ENCODE measurements at places on chromosomes 6 and 20.

DNA sequence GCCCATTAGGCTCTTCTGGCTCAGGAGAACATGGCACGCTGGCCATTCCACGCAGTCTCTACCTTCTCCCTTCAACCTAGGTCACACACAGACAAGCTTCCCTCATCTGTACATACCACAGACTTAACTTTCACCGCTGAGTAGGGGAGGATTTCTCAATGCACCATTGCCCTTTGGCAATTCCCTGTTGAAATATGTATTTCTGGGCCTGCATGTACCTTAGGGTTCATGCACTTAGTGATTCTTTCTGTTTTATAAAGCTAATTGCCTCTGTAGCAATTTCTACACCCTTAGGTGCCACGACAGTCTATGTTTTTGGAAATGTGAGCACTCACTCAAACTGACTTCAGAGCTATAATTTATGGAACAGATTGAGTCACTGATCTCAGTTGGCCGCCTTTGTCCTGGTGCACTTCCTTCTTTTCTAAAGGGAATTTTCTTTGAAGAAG is 253.8 kb upstream of the PRDM1 start:
- DNase-seq, result no peak

DNA sequence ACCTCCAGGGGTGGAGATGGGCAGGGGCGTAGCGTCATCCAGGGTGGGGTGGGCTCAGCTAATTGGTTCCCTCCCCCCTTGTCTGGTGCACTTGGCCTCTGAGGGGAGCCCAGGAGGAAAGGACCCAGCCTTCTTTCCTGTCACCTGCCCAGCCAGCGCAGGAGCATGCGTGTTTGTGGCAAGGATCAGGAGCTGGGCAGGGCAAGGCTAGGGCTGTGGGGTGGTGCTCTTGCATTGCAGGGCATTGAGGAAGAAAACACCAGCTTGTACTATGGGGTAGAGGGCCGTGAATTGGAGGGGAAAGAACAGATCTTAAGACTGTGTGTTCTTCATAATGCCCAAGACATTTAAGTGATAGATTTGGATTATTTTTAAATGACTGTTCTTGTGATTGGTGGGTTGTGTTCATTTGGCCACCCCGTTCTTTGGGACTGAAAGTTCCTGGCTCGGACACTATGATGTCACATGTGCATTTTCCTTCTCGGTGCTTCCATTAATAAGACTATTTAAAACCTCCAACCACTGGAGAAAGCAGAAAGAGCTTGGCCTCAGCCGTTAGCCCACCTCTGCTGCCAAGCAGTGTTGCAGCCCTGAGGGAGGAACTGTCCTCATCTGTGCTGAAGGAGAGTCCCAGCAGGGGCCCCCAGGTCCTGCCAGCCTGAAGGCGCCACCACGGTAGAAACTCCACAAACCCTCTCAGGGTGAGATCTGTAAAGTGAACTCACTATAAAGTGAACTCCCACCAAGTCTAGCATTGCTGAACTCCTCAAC is 136.2 kb upstream of the INSM1 start:
- no peak for DNase-seq

DNA sequence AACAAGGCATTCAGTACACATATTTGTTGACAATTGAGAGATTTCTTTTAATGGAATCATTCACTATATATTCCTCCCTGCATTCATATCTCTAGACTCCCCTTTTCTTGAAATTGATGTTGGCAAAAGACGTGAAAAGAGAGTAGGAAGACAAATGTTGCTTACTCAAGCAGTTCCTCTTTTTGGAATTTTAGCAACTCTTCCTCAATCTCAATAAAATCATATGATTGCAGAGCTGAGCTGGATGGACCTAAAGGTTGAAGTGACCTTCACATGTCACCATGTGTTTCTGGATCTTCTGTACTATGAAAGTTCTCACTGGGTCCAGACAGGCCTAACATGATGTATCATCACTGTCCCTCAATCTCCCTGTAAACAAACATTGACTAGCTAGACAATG is 18.6 kb downstream of the ADGRF1 start:
- no peak for DNase-seq

DNA sequence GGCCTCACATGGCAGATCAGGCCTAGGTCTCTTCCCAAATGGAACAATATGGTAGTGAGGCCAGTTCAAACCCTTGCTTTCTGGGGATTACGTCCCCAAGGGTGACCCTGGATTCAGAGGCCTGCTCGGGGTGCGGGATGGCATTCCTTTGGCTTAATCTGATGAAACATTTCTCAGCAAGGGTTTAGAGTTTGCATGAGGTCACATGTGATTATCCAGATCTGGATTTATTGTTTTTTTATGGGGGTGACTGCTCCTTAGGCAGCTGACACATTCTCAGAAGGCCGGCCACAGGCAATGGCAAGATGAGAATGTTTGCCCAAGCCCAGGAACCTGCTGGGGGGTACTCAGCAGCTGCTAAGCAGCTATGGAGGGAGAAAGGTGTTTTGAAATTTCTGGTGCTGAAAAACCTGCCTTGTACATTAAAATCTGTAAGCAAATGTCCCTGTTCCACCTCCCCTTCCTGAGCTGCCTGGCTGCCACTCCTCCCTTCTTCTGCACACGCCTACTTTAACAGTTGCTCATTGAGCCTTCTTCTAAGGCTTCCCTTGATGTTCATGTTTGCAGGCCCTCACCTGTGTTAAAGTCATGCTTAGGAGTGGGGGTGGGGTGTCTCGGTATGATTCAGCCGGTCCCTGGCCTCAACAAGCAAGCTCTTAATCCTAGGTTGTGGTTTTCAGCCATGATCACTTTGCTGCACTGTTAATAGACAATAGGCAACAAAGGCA is 37.9 kb upstream of the FUCA2 start:
- DNase-seq, result no peak

GRCh38 chr20:12914804-12915203 is 94.0 kb upstream of the SPTLC3 start:
- DNase-seq, result no peak

- DNase-seq, result no peak
Measured at GRCh38 chr20:24812373-24812772, 136.7 kb upstream of the CST7 start.
